Stimulated activated CD4-positive, alpha-beta T cell treated with anti-CD3 and anti-CD28 coated beads, TNF-alpha, amount 100 ng/mL, for 4 hours (primary cell): ENCODE measurements at places on chromosomes 2 and 18.

GRCh38 chr2:96341641-96342040, 6.1 kb downstream of the NCAPH start:
- DNase-seq: no peak

DNA sequence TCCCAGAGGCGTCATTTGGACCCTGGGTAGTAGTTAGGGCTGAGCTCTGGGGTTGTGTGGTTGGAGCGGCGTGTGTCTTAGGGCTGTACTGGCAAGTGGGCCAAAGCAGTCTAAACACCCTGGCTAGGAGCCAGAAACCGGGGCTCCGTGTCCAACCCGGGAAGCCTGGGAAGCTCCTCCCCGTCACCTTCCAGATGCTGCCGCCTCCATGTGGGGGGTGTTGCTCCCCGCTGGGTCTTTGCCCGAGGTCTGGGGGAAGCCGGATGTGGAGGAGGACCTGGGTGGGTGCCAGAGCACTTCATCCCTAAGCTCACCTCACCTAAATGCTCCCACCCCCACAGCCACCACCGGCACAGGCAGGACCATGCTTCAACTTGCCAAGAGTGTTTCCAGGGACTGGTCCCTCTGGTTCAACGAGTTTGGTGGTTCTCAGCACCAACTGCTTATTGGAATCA, 25.4 kb downstream of the TET3 start:
- DNase-seq: no peak

GRCh38 chr18:58359218-58359617, 269.7 kb downstream of the ALPK2 start:
- no peak for DNase-seq

GRCh38 chr2:191382801-191383200, 137.6 kb downstream of the MYO1B start:
- DNase-seq: no peak

DNA sequence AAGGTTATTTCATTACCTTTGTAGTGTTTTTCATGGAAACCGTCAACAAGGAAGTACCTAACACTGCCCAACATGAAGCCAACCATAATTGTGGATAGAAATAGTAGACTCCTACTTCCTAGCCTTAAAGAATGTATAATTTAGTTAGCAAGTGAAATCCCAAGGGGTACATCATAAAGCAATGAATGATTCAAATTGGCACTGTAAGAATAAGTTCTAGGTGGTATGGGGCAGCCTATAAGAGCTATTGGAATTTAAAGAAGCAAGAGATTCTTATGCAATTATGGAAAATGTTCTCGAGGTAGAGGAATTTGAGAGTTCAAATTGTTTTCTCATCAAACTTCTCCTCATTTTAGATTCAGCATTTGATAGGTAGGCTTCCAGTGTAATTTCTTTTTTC, 157.9 kb downstream of the FMNL2 start:
- DNase-seq: no peak

- DNase-seq: no peak
Measured at GRCh38 chr2:105487142-105488069, 88.6 kb upstream of the FHL2 start.

GRCh38 chr2:221204699-221205098, 367.4 kb downstream of the EPHA4 start:
- no peak for DNase-seq

GRCh38 chr2:122011493-122012270, 256.2 kb downstream of the TSN start:
- no peak for DNase-seq

GRCh38 chr2:143138292-143138691, 9.1 kb downstream of the ARHGAP15 start:
- DNase-seq: no peak

DNA sequence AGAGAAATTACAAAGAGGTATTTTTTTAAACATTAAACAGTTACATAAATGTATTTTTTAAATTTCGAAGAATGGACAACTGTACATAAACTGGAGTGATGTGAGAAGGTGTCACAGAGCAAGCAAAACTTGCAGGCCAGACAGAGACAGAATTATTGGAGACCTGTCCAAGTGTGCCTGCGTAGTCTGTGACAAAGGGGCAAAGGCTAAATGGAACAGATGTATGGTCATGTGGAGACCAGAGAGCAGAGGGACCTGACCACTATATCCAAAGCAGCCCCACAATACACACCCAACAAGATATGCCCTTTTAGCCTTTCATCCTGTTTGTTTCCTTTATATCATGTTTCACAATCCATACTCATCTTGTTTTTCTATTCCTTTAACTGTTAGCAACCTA, 225.3 kb upstream of the VWC2L start:
- no peak for DNase-seq

DNA sequence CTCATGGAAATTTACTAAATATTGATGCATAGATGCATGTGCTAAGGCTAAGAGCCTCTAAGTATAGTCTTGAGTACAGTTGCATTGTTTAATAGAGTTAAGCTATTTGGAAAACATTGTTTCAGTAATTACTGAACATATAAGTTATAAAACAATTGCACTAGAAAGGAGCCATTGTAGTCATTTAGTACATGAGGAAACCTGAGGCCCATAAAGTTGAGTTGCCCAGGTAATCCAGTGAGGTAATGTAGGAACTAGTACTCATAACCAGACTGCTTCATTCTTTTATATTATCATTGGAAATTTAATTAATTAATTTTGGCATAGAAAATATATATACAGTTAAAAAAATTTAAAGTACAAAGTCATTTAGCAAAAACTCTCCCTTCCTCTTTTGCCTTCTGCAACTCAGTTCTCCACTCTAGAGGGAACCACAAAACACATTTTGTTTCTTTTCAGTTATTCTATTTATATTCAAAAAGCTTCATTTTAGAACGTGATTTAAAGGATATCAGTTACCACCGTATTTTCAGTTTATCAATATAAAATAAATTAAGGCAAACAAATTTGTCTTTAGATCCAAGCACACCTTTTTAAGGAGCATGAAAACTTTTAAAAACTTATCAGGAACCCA, 27.8 kb upstream of the TBR1 start:
- no peak for DNase-seq

- no peak for DNase-seq
Measured at GRCh38 chr2:207990784-207991183, 34.5 kb downstream of the PLEKHM3 start.

DNA sequence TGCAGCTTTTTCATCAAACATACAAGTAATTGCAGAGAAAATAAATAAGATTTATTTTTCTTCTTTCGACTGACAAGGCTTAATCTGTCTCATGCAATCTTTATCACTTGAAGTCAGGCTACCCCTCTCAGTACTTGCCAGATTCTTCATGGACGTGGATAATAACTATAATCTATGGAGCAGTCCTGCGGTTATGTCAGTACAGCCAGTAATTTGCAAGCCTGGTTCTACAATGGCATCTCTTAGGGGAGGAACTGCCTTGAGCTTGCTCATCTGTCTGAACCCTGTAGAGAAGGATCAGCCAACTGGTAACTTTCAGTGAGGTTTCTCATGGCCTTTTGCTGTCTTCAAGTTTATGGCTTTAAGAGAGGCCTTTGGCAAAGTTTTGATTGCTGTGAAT, 35.5 kb upstream of the LRRTM1 start:
- no peak for DNase-seq

GRCh38 chr2:69993048-69993565, 31.7 kb upstream of the ASPRV1 start:
- DNase-seq: no peak

DNA sequence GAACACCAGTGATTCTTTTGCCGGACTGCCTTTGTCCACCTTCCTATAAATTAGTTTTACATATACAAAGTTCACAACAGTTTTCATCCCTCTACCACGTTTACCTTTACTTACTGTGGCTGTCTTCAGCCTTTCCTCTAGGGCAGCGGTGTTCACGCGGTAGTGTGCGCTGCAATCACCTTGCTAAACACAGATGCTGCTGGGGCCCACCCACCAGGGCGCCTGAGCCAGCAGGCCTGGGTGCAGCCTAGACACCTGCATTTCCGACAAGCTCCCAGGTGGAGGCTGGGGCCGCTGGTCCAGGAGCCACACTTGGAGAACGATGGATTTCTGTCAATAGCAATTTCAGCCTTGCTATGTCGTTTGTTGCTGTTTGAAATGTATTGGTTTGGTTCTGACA, 83.1 kb downstream of the NDUFA10 start:
- no peak for DNase-seq

DNA sequence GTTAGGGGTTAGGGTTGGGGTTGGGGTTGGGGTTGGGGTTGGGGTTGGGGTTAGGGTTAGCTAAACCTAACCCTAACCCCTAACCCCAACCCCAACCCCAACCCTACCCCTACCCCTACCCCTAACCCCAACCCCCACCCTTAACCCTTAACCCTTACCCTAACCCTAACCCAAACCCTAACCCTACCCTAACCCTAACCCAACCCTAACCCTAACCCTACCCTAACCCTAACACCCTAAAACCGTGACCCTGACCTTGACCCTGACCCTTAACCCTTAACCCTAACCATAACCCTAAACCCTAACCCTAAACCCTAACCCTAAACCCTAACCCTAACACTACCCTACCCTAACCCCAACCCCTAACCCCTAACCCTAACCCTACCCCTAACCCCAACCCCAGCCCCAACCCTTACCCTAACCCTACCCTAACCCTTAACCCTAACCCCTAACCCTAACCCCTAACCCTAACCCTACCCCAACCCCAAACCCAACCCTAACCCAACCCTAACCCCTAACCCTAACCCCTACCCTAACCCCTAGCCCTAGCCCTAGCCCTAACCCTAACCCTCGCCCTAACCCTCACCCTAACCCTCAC, 24.1 kb upstream of the RABL2A start:
- no peak for DNase-seq

DNA sequence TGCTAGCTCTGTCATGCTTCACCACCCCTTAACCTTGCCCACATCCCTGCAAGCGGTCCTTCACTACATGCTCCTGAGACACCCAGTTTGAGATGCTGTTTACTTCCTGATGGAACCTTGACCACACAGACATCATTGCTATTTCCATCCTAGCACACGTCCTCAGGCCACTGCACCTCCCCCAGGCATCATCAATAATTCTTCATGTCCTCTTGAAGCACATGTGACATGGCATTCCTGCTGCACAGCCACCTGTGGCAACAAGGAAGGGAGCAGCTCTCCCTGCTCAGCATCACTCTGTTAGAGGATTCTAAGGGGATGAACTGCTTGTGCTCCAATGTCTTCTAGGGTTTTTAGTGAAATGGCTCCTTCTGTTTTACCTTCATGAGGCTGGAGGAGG, 26.1 kb upstream of the ST3GAL5 start:
- no peak for DNase-seq

GRCh38 chr2:29492701-29493100, 377.5 kb downstream of the CLIP4 start:
- DNase-seq: no peak

GRCh38 chr2:12320027-12320734, 396.6 kb upstream of the TRIB2 start:
- DNase-seq: no peak

GRCh38 chr2:119023534-119023933, 81.5 kb downstream of the MARCO start:
- no peak for DNase-seq

- no peak for DNase-seq
Measured at GRCh38 chr2:33130054-33130447, 183.3 kb downstream of the LTBP1 start.
